Activated CD4-positive, alpha-beta memory T cell treated with anti-CD3 and anti-CD28 coated beads for 36 hours (primary cell): ENCODE measurements at places on chromosomes 1 and 21.

DNA sequence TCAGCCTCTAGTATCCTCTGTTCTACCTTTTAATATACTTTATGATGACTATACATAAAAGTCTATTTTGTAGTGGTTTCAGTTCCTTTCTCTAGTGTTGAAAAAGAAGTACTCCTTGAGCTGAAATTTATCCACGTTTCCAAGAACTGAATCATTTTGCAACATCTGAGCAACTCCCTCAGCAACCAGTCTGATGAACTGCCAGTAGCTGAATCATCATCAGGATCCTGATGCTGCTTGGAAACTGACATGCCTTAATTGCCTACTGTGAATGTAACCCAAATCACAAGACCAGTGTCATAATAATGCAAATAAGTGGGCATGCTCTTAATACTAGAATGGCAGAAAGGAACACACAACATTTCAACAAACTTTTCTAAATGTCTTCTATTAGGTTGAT, 103.3 kb downstream of the CYYR1 start:
- DNase-seq: no peak

DNA sequence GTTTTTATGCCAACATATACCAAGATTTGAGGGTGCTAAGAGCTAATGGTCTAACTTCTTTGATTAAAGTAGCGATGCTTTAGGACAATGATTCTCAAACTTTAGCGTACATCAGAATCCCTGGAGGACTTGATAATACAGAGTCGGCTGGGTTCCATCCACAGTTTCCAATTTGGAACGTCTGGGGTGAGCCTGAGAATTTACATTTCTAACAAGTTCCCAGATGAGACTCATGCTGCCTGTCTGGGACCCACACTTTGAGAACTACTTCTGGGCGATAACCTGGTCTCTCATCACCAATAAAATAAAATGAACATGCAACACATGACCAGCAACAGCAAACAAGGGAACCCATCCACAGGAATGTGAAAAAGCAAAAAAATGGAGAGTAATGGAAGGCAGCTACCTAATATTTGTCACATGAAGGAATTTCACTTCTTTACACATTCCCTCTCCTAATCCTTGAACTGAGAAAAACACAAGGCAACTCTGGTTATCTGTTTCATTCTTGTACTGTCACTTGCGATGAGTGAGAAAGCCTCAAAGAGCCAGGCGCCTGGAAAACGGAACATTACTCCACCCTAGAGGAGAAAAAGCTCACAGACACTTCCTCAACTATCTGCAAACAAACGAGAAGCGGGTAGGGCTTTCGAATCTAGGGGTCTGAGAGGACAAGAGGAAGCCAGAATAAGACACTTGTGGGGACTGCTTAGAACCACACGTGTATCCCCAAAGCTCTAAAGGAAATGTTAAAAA, 14.0 kb downstream of the HSF2BP start:
- DNase-seq: peak; percentile 42

DNA sequence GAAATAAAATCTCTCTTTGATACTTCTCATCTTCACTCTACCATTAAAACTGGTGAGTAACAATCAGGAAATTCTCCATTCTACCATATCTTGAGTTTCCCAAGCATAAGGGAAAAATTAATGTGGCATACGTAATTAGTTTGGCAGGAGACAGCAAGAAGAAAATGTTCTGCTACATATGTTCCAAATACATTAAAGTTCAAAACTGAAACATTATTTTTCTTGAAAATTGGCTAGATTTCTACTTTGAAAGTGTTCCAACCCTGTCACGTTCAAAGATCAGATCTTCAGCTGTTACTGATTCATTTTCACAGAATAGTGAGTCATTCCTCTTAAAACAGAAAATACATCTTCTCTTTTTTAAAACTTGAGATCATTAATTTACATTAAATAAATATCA, 48.5 kb downstream of the PIGK start:
- DNase-seq: no peak

DNA sequence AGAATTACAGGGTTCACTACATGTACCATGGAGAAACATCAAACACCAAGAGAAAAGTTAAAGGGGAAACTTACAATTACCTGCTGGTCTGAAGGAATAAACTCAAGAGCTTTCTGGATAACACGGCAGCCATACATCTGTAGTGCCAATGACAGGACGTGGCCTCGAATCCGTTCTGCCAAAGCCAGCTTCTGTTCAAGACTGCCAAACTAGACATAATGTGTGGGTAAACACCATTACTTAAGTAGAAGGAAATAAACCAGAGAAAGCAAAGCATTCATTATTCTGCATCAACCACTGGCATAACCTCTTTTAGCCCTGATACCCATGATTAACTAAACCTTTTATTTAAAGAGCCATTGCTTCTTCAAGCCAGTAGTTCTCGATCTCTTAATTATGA, 41.5 kb upstream of the SDC3 start:
- DNase-seq: no peak

- DNase-seq: no peak
Measured at GRCh38 chr21:31351438-31351837, 7.4 kb upstream of the TIAM1 start.

GRCh38 chr1:200182701-200183100, 155.2 kb downstream of the NR5A2 start:
- no peak for DNase-seq

- DNase-seq: no peak
Measured at GRCh38 chr1:205626216-205626615, 5.6 kb downstream of the ELK4 start.

GRCh38 chr21:24275616-24276015, 1331.7 kb downstream of the MRPL39 start:
- no peak for DNase-seq

- DNase-seq: no peak
Measured at GRCh38 chr1:117566556-117566955, 39.3 kb upstream of the TENT5C start.
